ENCODE measurements at places on chromosomes 1 and 21.

DNA sequence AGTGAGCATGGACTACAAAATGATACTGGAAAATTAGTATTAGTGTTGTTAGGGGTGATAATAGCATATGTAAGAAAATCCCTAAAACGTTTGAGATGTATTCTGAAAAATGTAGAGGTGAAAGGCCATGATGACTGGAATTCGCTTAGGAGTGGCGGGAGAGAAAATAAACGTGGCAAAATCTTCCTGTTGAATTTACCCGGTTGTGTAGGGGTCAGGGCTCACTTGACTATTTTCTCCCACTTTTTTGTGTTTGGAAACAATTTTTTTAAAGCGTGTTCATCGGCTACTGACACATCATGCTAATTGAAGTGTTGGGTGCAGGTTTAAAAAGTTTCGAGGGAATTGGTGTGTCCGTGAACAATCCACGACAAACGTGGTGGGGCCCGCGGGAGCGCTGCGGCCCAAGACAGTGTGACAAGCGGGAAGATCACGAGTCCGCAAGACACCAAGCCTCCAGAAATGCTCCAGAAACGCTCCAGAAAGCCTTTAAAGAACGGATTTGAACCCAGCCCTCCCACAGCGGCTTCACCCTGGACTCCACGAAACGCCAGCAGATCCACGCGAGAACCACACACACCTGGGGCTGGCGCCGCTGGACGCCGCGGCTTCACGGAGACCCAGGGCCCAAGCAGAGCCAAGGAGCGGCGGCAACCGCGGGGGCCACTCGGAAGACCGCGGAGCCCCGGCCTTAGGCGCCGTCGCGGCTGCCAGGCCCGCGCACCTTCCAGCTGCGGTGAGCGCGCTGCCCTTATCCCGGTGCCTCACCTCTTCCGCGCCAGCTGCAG is 573 bp downstream of the PSMG1 start:
- DNase-seq, result no peak

DNA sequence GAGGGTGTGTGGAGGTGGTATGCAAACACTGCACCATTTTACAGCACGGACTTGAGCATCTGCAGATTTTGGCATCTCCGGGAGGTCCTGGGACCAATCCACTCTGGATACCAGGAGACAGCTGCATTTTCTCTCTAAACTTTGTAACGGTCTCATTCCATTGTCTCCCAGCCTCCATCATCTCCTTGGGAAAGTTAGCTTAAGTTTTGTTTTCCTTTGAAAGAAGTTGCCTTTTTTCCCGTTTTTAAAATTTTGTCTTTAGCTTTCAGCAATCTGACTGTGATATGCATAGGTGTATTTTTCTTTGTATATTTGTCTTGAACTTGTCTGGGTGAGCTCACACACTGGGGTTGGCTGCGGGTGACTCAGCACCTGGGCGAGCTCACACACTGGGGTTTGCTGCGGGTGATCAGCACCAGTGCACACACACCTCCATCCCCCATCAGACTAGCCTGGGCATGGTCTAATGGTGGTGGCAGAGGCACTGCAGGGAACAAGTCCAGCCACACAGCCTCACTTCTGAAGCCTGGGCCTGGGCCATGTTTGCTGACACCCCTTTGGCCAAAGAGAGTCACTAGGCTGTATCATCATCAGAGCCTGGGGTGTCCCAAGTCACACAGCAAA is 32.1 kb upstream of the COL18A1 start:
- DNase-seq, result no peak

DNA sequence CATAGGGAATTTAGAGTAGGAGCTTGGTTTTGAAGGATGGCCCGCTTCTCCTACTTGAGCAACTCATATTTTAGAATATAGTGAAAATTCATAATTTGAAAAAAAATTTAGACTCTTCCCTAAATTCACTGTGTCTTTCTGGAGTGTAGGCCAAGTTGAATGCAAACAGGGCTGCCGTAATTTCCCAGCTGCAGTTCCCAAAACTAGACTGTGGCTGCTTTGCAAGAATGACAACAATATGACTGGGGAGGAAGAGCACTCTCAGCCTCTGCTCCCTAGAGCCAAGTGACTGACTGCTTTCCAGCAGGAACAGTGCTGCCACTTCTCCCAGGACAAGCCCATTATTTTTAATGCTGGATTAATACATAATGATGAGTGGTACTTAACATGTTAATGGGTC is 209.0 kb downstream of the RHOU start:
- no peak for DNase-seq

GRCh38 chr1:10211805-10212410 is 1.5 kb downstream of the KIF1B start:
- no peak for DNase-seq

DNA sequence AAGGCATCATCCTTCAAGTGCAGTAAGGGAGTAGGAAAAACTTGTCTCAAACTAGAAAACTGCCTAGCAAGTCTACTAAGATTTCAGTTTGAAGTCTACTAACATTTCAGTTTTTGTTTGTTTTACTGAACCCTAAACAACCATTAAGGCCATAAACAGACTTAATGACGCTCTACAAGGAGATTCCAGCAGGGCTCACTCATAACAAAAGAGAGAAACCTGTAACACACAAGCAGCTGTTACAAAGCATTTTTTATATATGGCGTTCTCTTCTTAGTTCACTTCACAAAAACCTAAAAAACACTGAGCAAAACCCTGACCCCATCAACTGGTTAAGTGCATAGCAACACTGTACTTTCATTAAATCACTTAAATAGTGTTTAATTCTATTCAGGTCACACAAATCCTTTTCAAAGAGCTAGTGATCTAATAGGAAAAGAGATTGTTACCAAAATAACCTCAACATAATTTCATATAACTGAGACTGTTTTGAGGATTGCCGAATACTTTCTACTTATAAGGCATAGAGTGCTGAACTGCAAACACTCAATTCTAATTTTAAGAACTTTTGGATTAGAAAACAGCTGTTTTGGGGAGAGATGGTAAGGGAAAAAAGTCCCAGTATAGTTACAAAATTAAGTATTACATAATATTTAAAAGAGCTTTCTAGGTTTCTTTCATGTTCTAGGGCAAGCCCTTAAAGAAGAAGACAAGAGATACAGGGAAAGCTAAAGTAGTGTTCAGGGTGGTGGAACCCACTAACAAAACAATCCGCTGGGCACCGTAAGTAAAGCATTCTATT is 1.4 kb downstream of the B3GALNT2 start:
- DNase-seq, result no peak

GRCh38 chr1:205832326-205832751 is 17.6 kb downstream of the PM20D1 start:
- no peak for DNase-seq

DNA sequence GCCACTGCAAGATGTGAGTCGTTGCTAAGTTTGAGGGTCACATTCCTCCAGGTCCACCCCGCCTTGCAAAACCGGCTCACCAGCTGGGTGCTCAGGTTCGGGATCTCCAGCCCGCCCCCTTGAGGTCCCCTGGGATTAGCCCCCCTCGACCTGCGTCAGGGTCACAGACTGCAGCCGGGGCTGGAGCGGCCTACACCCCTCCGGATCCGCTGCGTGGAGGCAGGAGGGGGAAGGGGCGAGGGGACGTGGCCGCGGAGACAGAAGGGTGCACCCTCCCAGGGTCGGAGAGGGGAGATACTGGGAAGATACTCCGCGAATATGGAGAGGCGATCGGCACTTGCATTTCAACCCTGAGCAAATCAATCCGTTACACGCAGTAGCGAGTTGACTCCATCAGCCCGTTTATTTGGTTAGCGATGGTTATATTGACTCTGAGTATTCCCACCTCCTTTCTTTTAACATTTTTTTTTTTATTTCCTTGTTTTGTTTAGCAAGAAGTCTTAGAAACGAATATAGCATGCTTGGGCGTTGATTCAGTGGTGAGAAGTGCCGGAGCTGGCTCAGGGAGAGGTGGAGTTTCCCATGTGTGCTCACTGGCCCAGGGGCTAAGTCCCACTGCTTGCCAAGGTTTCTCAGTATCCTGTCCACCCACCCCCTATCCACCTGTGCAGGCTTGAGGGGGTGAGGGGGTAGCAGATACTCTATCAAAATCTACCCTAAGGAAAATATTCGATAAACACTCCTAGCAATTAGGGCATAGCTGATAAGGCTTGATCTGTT is 997 bp downstream of the IFNAR2 start:
- DNase-seq, result no peak

DNA sequence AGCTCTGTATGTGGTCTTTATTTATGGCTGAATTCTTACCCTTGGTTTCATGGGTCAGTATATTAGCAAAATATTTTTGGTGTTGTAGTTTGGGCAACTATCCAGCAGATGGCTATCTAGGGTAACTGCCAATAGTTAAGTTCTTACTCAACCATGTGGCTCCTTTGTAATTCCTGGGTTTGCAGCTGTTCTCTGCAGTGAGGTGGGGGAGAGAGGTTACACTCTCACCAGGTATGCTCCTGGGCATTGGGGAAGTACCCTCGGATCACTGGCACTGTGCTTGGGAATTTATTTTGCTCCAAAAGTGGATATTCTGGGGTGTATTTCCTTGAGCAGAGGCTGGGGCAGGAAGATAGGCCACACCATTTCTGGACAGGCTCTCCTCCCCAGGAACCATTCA is 436.7 kb upstream of the TMPRSS15 start:
- DNase-seq, result no peak

DNA sequence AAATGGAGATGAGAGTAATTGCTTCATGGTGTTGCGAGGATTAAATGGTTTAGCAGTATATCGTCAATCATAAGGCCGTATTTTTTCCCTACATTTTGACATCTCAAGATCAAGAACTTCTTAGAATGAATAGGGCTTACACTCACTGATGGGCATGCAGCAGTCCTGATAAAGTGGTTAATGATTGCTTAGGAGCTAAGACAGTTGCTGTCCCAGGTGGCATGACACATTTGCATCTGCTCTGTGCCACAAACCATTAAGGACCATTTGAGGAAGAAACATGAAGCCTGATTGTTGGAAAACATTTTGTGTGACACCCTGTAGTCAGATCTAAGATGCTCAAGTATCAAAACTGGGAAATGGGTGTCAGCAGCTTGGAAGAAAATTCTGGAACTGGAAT is 81.0 kb upstream of the SGIP1 start:
- DNase-seq, result no peak

GRCh38 chr1:21842606-21843162 is 30.6 kb downstream of the LDLRAD2 start:
- DNase-seq, result no peak

DNA sequence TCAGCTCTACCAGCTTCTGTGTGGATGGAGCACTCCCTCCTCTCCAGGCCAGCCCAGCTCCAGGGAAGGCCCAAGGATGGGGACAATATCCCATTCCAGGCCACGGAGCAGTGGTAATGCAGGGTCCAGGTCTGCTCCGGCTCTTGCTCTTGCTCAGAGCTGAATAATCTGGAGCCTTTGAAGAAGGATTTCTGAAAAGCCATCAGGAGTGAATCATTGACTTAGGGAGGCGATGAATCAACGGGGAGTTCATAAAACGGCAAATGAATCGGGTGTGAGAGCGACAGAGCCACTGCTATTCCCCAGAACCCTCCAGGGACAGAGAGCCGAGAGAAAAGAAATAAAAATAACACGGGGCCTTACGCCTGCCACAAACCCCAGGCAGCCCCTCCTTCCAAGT is 7.7 kb downstream of the POU3F1 start:
- DNase-seq, result no peak

All from stimulated activated CD4-positive, alpha-beta T cell treated with anti-CD3 and anti-CD28 coated beads, Interleukin-4, amount 100 ng/mL, for 4 hours (primary cell).